NCI-H187 treated with DMSO at 0.1 percent for 48 hours (cell line): ENCODE measurements at places on chromosomes 13 and 19.

DNA sequence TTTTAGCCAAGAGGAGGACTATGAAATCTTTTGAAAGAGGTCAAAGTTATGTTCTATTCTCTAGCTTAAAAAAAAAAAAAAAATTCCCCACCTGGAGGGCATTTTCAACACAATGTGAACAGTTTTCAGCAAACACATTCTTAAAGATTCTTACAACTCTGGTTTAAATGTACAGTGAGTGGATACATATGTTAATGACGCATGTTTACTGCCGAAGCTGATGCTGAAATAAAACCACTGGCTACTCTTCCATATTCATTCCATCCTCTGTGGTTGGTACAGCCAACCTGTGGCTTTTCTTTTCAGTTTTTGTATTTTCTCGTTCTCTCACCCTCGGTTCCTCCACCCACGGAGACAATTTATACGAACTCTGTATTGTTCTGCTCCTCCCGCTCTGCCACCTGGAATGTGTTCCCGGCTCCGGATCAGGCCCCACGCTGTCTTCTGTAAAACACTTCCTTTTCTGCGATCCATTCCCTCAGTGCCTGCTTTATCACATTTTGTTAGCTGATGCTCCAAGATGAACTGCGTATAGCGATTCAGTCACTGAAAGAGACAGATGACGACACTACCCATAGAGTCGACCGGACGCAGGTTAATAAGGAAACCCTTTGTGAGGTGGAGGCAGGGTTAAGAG, 466.4 kb upstream of the ARGLU1 start:
- DNase-seq = no peak

GRCh38 chr19:40549007-40549708, 27.5 kb upstream of the SHKBP1 start:
- DNase-seq = no peak

DNA sequence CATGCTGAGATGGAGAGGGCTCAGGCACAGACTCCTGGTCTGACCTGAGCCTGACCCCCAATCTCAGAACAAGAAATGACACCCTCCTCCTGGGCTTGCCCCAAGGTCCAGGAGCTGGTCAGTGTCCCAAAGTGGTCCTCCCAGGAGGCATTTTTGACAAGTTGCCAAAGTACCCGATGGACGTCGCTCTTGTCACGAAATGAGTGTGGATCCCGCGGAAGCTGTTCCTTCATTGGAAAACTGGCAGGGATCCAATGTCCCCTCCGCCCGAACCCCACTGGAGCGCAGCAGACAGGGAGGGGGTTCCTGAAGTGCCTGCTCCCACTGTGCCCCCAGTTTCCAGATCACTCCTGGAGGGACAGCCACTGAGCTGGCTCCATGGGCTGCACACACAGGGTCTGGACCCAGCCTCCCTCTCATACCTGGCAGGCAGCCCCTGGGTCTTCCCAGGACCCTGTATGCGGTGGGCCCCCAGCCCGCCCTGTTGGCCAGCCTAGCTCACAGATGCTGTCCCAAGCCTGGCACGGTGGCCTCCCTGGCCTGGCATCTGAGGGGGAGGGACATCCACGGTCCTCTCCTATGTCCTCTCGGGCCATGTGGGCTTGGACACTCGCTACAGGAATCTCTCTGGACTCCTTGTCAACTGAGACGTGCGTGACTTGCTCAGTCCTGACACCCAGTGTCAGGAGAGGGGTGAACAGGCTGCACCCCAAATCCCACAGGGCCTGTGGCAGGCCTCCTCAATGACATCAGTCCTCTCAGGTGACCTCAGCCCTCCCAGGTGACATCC, 12.8 kb upstream of the ZNF14 start:
- DNase-seq = no peak

- DNase-seq = no peak
Measured at GRCh38 chr13:63161219-63161618, 1745.6 kb upstream of the PCDH20 start.

GRCh38 chr19:28351761-28352160, 861.2 kb downstream of the UQCRFS1 start:
- no peak for DNase-seq

GRCh38 chr13:40231311-40231710, 435.1 kb downstream of the FOXO1 start:
- DNase-seq = no peak

DNA sequence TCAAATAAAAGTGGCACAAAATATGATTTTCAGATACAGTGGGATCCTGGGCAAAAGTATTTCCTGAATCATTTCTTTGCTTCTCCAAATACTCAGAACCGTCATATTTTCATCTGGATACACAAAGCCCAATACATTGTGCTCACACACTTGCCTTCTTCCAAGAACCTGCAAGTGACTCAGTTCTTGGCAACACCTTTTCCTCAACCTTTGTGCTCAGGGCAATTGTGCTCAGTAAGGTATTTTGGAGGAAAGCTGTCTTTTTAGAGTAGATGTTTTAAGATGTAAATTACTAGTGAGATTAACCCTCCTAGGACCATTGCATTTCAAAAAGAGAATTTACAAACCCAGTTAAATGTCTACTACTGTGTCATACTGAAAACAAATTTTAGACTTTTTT, 233.5 kb downstream of the EFNB2 start:
- DNase-seq = no peak

- DNase-seq = no peak
Measured at GRCh38 chr19:32397671-32398101, 7.9 kb upstream of the DPY19L3 start.

DNA sequence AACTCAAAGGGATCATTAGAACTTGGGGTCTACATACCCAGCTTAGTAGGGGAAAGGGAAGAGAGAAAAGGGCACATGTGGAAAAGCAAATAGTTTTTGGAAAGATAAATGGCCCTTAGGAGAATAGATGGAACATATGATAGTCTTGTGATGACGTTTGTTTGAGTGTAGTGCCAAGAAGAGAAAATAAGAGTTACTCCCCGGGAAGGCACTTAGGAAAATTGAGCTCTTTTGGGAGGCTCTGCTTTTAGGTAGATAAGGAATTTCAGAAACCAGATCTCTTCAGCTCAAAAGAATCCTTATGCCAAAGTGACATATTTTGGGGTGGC, 44.8 kb upstream of the SERTM1 start:
- DNase-seq = no peak

- no peak for DNase-seq
Measured at GRCh38 chr13:45833663-45834375, 17.7 kb downstream of the SIAH3 start.

DNA sequence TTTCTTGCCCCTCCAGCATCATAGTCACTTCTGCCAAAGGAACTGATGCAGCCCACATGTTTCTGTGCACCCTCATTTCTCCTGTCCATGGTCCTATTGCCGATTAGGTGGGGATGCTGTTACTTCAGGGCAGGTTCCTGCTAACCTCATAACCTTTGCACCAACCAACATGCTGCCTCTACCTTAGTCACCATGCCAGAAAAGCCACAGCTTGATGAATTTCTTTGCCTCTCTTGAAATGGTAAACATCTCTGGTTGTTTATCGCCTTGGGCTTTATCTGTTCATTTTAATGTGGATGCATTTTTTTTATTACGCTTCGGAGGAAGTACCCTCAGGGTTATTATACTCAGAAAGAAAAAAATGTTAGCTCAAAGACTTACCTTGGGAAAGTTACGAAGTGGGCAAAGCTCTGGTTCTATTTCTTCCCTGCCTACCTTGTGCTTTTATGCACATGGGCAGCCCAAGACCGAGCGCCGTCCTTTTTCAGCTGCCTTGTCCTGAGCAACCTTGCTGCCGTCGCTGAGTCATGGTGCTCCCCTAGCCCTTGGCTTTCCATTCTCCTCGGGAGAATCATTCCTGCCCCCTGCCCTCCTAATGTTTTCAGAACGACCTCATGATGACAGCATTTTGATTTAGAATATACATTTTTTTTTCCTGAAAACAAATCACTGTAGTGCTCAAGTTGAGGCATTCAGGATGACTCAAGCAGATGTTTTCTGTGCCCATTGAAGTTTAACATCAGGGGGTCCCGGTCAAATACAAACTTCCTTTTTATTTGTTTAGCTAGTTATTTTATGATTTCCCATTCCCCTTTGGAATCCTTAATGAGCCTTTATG, 280.0 kb downstream of the SHISA2 start:
- no peak for DNase-seq

- DNase-seq = no peak
Measured at GRCh38 chr19:34067861-34068271, 104.4 kb upstream of the LSM14A start.

DNA sequence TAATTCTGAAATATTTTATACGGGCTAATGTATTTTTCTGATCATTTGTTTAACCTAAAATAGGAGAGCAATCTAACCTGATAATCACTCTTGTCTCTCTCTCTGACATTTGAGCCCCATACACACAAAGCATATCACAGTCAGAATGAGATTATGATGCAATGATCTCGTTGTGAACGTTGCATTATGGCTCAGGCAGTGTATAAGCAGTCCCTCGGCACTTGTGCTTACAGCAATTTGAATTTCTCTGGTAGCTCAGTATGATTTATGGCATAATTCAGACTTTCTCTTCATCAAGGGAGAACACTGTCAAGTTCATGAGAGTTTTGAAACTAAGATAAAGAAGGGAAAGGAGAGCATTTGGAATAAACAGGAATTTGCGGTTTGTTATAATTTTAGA, 256.1 kb downstream of the DACH1 start:
- no peak for DNase-seq

DNA sequence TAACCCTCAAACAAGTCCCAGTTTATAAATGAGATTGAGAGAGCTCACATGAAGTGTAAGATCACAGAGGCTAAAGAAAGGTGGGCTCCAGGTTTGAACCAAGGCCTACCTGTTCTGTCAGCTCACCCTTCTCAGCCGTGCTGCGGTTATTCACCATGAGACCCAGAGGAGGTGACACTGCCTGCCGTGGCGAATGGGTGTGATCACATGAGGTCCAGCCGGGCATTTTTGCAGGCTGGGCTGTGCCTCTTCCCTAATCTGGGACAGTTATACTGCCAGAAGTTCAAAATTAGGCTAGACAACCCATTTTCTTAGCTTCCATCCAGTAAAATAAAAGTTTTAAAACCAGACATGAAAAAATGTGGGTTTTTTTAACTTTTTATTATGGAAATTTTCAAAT, 146.8 kb downstream of the FOXO1 start:
- DNase-seq = no peak

- no peak for DNase-seq
Measured at GRCh38 chr13:35866801-35867200, 264.4 kb downstream of the DCLK1 start.

DNA sequence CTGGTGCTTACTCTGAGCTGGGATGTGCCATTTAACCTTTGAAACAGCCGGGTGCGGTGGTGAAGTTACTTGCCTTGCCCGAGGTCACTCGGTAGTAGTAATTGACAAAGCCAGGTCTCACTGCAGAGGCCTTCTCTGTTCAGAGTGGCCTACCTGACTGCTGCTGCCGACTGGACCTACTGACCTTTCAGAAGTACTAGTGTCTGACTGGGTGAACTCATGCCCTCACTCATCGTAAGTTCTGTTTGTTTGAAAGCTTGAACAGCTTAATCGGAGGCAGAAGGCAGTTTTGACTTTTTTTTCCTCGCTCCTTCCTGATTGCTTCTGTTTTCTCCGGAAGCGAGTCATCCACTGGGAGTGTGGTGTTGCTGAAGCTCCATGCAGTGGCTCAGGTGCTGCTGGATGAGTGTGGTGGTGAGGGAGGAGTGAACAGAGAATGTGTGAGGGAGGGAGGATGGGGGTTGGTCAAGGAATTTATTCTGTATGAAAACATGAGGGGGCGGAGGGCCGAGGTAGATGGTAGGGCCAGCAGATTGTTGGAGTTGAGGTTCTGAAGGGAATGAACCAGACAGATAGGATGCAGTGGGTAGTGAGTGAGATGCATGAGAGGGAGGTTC, 2.7 kb downstream of the SPINT2 start:
- DNase-seq = no peak

DNA sequence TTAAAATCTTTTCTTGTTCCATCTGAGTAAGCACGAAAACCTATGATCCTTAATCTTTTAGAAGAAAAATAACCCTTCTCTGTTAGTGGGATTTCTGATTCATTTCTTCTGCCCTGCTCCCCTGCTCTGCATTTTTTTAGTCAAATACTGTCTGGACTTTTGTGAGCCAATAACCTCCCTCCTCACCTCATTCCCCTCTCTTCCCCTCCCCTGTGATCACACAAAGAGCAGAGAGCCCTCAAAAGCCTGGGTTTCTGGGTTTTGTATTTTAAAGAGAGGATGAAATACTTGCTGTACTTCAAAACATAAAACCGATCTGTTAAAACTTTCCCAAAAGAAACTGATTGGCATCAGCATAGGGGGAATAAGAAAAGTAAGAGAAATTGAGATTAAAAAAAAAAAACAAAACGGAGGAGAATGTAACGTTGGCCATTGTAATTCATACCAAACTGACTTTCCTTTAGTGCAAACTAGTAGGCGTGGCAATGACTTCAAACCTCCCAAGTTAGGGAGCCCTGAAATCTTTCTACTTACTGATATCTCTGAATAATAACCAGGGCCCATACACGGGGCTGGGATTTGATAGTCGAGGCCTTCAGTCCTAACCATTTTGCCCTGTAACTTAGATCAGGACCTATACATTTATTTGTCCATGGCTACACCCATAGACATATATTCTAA, 232.9 kb downstream of the TM9SF2 start:
- no peak for DNase-seq

DNA sequence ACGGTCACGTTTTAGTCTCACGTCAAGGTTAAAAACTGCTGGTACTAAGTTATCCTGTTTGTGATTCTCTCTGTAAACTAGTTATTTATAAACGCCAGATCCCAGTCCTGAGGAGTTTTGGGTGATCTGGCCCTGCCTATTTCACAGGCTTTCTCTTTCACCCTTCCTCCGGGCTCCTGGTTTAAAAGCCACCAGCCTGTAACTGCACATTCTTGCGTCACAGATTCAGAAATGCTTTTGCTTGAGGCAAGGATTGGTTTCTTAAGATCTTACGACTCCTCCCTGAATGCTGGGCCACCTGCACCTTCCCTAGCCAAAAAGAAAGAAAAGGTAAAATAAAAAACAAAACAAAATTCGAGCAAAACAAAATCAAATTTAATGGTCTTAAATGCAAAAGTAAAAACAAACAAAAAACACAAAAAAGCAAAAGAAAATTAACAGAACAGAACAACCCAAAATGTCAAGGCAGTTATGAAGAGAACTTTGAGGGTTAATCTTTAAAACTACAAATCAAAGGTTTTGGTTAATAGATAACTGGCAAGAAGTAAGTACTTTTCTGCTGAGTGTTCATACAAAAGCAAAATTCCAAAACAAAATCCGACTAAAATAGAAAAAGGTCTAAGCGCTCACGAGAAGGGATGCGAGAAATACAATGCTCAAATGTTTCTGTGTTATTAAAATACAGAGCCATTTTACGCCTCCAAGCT, 18.6 kb upstream of the TIMM44 start:
- DNase-seq = no peak
